Smooth muscle cell of bladder (primary cell): ENCODE measurements at places on chromosomes 12 and 14. TPM values are rescaled to one million over a fixed set of nuclear protein-coding genes. Genes with fewer than 3 reads are reported as not detected.

NRL gene
- total RNA-seq: 0.28 and 0.46 TPM in 2 replicates

UTP20 gene
- 9.1 and 11.4 TPM in 2 replicates for total RNA-seq

PPFIBP1 gene
- total RNA-seq: 55.5 and 92.5 TPM in 2 replicates

FOXN4 gene
- not detected in 2 replicates for total RNA-seq

CLEC2B gene
- 22.3 and 25.7 TPM in 2 replicates for total RNA-seq

RAPGEF3 gene
- total RNA-seq: 1.00 and 2.1 TPM in 2 replicates
